ENCODE measurements at places on chromosomes 5 and 9.

DNA sequence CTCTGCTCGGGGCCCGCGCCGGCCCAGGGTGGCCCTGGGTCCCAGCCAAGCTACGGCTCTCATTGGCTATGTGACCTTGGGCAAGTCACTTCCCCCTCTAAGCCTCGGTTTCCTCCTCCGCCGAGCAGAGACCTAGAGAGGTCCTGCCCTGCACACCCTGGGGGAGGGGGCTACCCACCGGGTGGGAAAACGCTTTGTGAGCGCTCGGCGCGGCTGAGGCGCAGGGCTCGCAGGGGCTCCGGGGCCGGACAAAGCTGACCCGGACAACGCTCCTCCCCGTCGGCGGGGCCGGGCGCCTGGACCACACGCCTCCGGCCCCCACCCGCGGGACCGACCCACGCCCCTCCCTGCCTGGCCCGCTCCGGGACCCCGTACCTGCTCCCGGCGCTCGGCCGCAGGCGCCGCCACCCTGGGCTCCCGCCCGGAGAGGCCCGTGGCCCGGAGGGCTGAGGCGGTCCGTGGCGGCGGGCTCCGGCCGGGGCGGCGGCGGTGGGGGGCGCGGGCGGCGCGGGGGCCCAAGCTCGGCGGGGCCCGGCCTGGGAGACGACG, 85.7 kb upstream of the MELK start:
- DNase-seq: peak; percentile 67

DNA sequence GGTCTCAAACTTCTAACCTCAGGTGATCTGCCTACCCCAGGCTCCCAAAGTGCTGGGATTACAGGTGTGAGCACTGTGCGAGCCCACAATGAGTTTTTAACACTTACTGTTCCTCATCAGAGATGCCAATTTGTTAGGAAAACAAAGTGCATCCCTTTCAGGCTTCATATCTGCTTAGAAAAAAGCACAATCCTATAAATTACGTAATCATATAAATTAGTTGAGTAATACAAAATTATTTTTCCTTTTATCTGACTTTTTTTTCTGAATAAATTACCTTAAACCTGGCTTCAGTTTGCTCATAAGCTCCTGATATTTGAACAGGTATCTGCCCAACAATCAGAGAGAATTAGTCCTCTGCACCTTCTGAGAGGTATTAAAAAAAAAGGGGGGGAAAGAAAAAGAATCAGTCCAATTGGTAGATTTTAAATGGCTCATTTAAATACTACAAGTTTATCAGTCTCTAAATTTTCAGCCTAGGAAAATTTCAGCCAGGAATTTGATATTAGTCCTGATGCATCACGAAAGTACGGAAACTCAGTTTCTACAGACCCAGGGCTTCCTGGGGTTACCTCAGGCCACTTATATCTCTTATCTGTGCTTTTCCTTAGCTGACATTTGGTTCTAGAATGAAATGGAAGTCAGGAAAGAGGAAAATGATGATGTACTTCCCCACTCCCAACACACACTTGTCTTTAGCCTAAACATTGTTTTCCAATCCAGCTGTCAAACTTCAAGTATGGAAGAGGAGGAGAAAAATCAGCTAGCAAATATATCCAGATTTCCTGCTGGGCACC, 26.8 kb downstream of the ITGA1 start:
- no peak for DNase-seq

GRCh38 chr5:32193591-32193990, 19.5 kb upstream of the GOLPH3 start:
- peak; percentile 89 for DNase-seq

- peak; percentile 80 for DNase-seq
Observed at GRCh38 chr5:1119312-1119831, 7.5 kb upstream of the SLC12A7 start.

GRCh38 chr9:82571540-82571939, 491.4 kb downstream of the RASEF start:
- no peak for DNase-seq

- no peak for DNase-seq
Observed at GRCh38 chr9:10910779-10911178, 298.0 kb upstream of the PTPRD start.

- no peak for DNase-seq
Observed at GRCh38 chr5:137015540-137016116, 483.5 kb downstream of the SPOCK1 start.

Data from right cardiac atrium (tissue), 5 donors.